ENCODE measurements at places on chromosomes 11 and 22. TPM values are rescaled to one million over a fixed set of nuclear protein-coding genes. Genes with fewer than 3 reads are reported as not detected.

GRCh38 chr11:115226556-115226955 is 277.7 kb downstream of the CADM1 start:
- H3K4me1 ChIP-seq: peaks cover 15% of the 10 kb centered on the region
- H3K27me3 ChIP-seq: peaks cover 4% of the 10 kb centered on the region
- no peak overlapping the region for H3K27ac ChIP-seq
- DNase-seq: no peak
- no peak overlapping the region for H3K4me3 ChIP-seq
- H3K36me3 ChIP-seq: no peaks in the 10 kb centered on the region

DNA sequence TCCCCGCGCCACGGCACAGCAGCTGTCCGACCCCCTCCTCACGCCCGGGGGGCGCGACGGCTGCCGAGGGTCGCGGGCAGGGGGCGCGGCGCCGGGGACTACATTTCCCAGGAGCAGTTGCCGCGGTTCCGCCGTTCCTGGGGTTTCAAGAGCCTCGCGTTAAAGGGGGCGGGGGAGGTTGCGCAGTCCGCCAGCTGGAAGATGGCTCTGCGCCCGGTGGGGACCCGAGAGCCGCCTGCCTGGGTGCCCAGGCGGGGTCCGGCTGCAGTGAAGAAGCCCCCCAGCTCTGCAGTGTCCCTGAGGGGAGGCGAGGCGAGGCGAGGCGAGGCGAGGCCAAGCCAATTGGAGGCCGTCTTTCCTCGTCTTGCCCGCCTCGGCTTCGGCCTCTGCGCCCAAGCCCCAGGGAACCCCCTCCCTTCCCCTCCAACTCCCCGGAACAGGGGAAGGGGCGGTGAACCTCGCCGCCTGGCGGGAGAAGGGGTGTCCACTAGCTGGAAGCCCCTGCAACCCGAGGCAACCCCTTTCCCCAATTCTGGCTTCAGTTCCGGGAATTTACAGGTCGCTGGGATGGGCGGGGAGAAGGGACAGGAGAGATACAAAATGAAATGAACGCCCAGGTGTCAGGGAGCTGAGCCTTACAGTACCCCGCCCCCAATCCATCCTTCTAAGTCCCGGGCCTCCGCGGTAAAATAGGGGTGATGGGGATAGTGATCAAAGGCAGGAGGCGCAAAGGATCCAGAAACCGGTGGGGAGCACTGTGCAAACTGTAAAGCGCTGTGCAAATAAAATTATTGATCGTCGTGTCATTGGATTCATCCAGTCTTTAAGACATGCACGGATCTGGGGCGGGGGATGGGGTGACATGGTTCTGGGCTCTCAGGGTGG is 5.2 kb upstream of the GCAT start:
- DNase-seq: no peak
- H3K4me3 ChIP-seq: peak overlapping the region; percentile 19
- H3K4me1 ChIP-seq: peaks cover 37% of the 10 kb centered on the region
- H3K27ac ChIP-seq: no peak overlapping the region

- H3K27ac ChIP-seq: no peak overlapping the region
- no peaks in the 10 kb centered on the region for H3K27me3 ChIP-seq
- H3K4me1 ChIP-seq: no peaks in the 10 kb centered on the region
- no peak for DNase-seq
Observed at GRCh38 chr11:66887526-66887925, 30.7 kb downstream of the LRFN4 start.

- peaks cover 33% of the 10 kb centered on the region for H3K4me1 ChIP-seq
- peaks cover 12% of the 10 kb centered on the region for H3K36me3 ChIP-seq
- DNase-seq: peak; percentile 40
- H3K27me3 ChIP-seq: no peaks in the 10 kb centered on the region
- peak overlapping the region; percentile 81 for H3K4me3 ChIP-seq
Observed at GRCh38 chr22:31488988-31489617, 539 bp downstream of the EIF4ENIF1 start.

Gene LDHAL6A
- not detected for polyA plus RNA-seq
